ENCODE measurements at places on chromosomes 5 and 9. TPM values are rescaled to one million over a fixed set of nuclear protein-coding genes. Genes with fewer than 3 reads are reported as not detected.

FIBCD1 gene
- 0.29 TPM for polyA plus RNA-seq

- H3K27me3 ChIP-seq: no peaks in the 10 kb centered on the region
- no peak overlapping the region for H3K4me3 ChIP-seq
- DNase-seq: no peak
- H3K4me1 ChIP-seq: no peaks in the 10 kb centered on the region
- no peaks in the 10 kb centered on the region for H3K36me3 ChIP-seq
- no peak overlapping the region for H3K27ac ChIP-seq
Observed at GRCh38 chr9:2913026-2913425, 69.1 kb upstream of the PUM3 start.

DNA sequence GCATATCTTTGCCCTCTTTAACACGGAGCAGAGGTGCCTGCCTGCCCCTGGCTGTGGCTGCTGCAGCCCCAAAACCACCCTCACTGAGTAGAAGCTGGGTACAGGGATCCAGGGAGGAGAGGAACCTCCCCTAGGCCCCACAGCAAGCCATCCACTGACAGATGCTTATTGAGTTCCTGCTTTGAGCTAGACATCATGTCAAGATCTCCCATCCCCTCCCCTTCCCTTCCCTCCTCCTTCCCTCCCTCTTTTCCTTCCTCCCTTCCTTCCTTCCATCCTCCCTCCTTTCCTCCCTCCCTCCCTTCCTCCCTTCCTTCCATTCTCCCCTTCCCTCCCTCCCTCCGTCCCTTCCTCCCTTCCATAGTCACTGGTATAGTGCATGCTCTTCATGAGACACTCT is 29.3 kb downstream of the GOLGA2 start:
- no peak overlapping the region for H3K27ac ChIP-seq
- DNase-seq: no peak
- no peaks in the 10 kb centered on the region for H3K36me3 ChIP-seq
- peaks cover 22% of the 10 kb centered on the region for H3K4me1 ChIP-seq

PCAT7 gene
- polyA plus RNA-seq: not detected

- no peak overlapping the region for H3K4me3 ChIP-seq
- no peak for DNase-seq
- peaks cover 4% of the 10 kb centered on the region for H3K27me3 ChIP-seq
- H3K36me3 ChIP-seq: no peaks in the 10 kb centered on the region
Observed at GRCh38 chr9:71571186-71571585, 197.1 kb downstream of the CEMIP2 start.

GARNL3 gene
- polyA plus RNA-seq: 1.4 TPM

GRCh38 chr9:91711755-91712601 is 238.1 kb downstream of the ROR2 start:
- H3K27me3 ChIP-seq: no peaks in the 10 kb centered on the region
- no peak overlapping the region for H3K27ac ChIP-seq
- no peaks in the 10 kb centered on the region for H3K4me1 ChIP-seq
- H3K4me3 ChIP-seq: no peak overlapping the region

All from endothelial cell of umbilical vein (primary cell).